ENCODE measurements at places on chromosomes 12 and 14.

GRCh38 chr12:119222222-119222951 lies 43.7 kb downstream of the HSPB8 start:
- DNase-seq = no peak

DNA sequence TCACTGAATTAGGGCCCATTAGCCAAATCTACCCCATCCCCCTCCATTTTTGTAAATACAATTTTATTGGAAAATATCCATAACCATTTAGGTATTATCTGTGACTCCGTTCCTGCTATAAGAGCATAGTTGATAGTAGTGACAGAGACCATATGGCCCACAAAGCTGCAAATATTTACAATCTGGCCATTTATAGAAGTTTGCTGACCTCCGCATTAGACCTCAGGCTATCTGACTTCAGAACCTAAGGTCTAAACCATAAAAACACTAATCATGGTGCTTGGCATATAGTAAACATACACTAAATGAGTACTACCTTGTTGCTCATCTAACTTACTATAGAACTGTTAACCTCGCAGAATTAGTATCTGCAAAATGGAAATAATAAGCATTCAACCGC lies 124.8 kb downstream of the NPAS3 start:
- DNase-seq = no peak

DNA sequence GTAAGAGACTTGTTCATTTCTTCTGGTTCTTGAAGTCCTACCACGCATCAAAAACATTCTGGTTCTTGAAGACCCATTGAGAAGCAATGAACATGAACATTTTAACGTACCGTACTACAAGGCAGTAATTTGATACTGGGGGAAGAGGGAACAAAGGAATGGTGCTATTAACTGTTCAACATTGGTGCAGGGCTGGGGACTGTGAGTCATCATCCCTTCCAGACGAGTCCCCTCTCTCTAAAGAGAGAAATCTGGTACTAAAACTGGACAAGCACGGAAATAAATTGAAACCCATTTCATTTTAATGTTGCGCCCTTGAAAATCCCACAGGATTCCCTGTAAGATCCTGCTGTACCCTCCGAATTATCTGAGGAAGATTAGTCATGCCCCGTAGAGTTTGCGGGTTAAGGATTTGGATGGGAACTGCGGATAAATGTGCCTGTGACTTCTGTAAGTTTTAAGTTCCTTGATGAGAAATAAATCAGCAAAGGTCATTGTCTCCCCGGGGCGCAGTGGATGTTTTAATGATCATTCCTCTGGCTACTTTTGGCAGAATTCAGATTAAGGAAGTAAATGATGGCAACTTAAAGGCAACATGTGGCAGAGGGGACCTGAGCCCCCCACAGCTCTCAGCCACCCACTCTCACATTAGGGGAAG lies 78.6 kb downstream of the KCNK13 start:
- DNase-seq = no peak

GRCh38 chr14:90742729-90743128 lies 73.5 kb downstream of the TTC7B start:
- DNase-seq = no peak

GRCh38 chr12:105384916-105385535 lies 54.5 kb downstream of the C12orf75 start:
- no peak for DNase-seq

- no peak for DNase-seq
These were observed 41.9 kb downstream of the VDR start for GRCh38 chr12:47862881-47863280.

DNA sequence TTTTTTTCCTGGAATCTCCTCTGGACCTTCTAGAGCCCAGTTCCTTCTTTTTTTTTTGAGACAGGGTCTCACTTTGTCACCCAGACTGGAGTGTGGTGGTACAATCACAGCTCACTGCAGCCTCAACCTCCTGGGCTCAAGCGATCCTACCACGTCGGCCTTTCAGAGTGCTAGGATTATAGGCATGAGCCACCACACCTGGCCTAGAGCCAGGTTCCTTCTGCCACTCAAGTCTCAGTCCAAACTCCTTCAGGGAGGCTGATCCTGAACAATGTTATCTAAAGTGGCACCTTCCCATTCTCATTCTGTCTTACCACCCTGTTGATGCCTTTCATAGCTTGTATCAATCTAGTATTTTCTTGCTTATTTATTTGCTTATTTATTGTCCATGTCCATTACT lies 22.3 kb upstream of the ELK3 start:
- DNase-seq = no peak

- DNase-seq = no peak
These were observed 365.8 kb downstream of the BCAT1 start for GRCh38 chr12:24582954-24583601.

- no peak for DNase-seq
These were observed 27.1 kb upstream of the KRT77 start for GRCh38 chr12:52730383-52730782.

GRCh38 chr14:70280931-70281330 lies 78.6 kb downstream of the COX16 start:
- no peak for DNase-seq

- peak; percentile 12 for DNase-seq
These were observed 61.0 kb downstream of the PPM1A start for GRCh38 chr14:60309867-60310552.

DNA sequence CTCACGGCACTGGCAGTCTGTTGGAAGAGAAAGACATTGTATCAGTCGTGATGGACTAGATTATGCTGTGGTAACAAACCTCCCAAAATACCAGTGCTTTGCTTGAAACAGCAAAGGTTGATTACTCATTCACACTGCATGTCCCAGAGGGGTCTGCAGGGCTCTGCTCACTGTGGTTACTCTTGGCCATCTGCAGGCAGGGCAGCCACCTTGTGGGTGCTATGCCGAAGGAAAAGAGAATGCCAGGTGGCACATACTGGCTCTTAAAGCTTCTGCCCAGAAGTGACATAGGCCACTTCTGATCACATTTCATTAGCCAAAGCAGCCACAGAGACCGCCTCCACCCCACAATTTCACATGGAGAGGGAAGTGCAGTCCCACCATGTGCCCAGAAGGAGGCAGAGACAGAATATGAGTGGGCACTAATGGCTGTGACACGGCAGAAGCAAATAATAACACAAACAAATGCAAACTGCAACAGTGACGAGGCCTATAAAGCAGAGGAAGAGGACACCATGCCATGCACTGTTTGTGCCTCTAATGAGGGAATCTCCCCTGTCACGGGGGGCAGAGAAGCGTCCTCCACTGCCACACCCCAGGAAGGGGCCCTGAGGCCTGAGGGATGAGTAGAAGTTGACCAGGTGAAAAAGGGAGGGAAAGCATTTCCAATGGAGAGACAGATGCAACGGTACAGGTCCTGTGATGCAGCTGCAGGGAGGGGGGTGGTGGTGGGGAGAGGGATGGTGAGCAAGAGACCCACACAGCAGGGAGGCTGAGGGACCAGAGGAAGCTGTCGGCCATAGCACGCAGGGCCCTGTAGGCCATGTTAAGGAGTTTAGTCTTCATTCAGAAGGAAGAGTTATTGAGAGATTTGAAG lies 51.7 kb upstream of the KICS2 start:
- no peak for DNase-seq

DNA sequence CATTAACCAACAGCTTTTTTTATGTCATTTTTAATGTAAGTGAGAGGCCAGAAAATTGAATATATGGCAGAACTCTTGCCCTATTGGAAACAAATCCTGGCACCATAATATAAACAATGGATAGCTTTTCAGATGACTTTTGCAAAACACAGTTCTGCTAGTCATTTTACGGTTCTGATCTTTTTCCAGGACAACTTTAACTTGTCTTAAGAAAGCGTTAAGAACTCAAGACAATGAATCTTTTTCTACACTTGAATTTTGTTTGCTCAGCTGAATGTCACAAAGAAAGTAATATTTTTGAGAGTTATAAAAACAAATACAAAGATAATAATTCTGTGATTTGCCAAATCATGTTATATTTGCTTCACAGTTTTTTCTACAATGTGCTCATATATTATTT lies 13.2 kb downstream of the KERA start:
- DNase-seq = no peak

DNA sequence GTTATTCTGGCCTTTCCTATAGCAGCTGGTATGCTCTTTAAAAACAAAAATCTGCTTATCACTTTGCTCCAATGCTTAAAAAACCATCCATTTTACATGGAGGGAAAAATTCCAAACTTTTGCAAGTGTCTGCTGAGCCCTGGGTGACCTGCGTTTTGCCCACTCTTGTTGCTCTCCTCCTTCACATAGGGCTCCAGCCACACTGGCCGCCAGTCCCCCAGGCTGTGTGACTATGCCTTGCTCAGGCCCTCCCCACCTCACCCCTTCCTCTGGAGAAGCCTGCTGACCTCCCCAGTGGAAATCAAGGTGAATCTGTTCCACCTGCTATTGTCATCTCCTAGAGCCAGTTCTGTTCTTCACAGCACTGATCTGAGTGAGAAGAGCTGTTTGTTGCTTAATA lies 126.9 kb downstream of the SLC25A47 start:
- DNase-seq = no peak

GRCh38 chr14:99592933-99593753 lies 10.9 kb downstream of the CCDC85C start:
- peak; percentile 61 for DNase-seq

DNA sequence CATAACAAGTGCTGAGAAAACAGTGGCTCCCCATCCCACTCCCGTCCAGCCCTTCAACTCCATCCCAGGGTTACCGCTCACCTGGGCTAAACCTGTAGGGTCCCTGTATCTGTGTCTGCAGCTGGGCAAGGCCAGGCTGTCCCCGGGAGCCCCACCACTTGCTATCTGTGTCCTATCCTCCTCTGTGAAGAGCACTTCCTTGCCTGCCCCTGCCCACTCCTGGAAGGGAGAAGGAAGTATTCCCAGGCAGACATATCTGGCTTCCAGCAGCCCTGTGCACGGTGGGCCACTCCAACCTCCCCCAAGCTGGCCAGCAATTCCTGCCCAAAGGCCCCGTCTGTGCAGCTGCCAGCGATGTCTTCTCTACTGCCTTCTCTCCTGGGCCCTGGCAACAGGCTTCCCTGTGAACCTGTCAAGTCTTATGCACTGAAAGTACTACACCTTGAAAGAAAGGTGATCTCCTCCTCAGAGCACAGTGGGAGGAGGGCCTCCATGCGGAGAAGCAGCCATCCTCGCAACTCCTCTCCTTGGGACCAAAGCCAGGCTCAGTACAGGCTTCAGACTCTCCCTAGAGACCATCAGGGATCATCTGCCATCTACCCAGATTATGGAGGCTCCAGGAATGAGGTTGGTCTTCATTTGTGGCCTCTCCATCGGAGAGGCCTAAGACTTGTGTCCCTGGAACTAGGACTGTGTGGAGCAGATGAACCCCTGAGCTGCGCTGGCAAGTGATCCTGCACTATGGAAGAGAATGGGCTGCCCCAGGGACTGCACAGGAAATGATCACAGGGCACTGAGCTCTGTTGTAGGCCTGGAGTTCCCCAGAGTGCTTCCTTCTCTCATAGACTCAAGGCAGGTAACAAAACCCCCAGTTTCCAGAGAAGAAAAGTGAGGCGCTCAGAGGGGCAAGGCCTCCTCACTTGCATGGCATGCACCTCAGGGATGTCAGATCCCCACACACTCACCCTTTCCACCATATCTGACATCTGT lies 663.6 kb downstream of the BCL11B start:
- no peak for DNase-seq

- DNase-seq = no peak
These were observed 52.5 kb upstream of the EVL start for GRCh38 chr14:100012478-100013327.

GRCh38 chr12:124469193-124469888 lies 98.1 kb downstream of the NCOR2 start:
- no peak for DNase-seq

DNA sequence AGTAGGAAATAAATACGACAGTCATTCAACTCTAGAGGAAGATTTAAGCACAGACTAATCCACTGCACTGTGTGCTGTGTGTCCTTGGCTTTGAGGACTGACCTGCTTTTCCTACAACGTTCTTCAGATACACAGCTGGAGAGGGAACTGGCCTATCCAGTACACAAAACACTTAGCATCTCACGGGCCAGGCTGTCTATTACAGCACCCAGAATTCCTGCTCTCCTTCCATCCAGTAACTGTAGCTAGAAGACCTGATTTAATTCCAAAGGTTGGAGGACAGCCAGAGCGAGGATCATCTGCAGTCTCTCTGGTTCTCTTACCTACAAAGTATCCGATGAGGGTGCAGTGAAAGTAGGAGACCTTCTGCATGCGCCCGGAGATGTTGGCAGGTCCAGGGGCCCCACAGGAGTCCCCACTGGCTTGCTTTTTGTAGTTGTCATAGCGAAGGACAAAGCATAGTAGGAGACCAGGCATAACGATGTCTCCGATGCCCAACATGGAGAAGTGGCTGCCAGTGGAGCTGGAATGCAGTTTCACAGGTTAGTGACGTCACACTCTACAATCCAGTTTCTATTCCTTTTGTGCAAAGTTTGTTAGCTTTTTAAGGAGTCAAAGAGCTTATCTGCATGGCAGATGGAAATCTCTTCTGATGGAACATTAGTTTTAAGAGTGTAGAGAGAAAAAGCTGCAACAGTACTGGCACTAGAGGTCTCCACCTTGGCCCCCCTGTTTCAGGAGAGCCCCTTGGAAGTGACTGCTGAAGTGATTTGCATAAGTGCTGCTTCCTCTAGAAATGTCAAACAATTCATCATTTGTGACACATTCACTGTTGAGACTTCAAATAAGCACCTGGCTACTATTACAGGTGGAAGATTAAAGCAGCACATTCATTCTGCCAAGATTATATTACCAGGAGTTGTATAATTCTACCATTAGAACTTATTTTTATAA lies 41.7 kb downstream of the ACADS start:
- no peak for DNase-seq

GRCh38 chr12:7161811-7162210 lies 27.7 kb upstream of the PEX5 start:
- DNase-seq = no peak

DNA sequence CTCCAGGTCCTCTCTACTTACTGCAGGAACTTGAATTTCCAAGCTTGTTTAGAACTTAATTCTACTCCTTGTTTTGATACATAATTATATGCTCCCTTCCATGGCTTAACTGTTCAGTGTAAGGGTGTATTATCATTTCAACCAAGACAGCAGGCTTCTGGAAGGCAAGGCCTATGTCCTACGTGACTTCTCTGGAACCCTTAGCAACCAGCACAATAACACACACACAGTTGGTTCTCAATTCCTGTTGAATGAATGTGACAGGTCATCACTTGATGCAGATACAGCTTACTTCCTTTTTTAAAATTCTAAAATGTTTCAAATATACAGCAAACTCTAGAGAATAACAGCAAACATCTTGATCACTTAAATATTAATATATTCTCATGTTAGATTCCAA lies 77.7 kb upstream of the COCH start:
- no peak for DNase-seq

DNA sequence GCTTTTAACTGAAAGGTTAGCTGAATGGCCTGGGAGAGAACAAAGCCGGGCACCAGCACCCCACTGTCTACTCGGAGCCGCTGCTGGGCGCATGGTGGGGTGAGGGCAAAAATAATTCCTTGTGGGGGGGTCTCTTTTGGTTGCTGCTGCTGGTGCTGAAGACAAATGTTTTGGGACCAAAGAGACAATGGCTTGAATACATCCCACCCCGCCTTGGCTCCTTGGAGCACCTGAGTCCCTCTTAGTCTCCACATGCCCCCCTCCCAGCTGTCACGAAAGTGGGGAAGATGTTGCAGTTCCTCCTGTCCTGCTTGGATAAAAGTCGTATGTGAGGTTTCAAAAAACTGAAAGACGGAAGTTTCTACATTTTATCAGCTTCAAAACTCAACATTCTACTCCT lies 85.0 kb downstream of the PIWIL1 start:
- DNase-seq = no peak
